ENCODE measurements at places on chromosomes 4 and X. TPM values are rescaled to one million over a fixed set of nuclear protein-coding genes. Genes with fewer than 3 reads are reported as not detected.

Gene ATP2B3
- total RNA-seq, result 0.42 TPM

Gene SNX25
- 5.8 TPM for total RNA-seq

GRCh38 chr4:101596781-101597552 is 193.6 kb upstream of the BANK1 start:
- DNase-seq, result peak; percentile 5

GRCh38 chr4:144347121-144347520 is 206.6 kb upstream of the GYPA start:
- no peak for DNase-seq

Gene NRK
- total RNA-seq, result not detected

Data from A673 (cell line).